ENCODE measurements at places on chromosomes 7 and 10.

- DNase-seq: no peak
Observed at GRCh38 chr10:10198363-10198762, 819.3 kb upstream of the CELF2 start.

GRCh38 chr10:29377333-29377961 lies 88.6 kb downstream of the LYZL1 start:
- DNase-seq: peak; percentile 66

- DNase-seq: peak; percentile 42
Observed at GRCh38 chr7:133645884-133646391, 393.1 kb downstream of the EXOC4 start.

GRCh38 chr7:139776486-139777132 lies 1.2 kb downstream of the HIPK2 start:
- DNase-seq: peak; percentile 46

DNA sequence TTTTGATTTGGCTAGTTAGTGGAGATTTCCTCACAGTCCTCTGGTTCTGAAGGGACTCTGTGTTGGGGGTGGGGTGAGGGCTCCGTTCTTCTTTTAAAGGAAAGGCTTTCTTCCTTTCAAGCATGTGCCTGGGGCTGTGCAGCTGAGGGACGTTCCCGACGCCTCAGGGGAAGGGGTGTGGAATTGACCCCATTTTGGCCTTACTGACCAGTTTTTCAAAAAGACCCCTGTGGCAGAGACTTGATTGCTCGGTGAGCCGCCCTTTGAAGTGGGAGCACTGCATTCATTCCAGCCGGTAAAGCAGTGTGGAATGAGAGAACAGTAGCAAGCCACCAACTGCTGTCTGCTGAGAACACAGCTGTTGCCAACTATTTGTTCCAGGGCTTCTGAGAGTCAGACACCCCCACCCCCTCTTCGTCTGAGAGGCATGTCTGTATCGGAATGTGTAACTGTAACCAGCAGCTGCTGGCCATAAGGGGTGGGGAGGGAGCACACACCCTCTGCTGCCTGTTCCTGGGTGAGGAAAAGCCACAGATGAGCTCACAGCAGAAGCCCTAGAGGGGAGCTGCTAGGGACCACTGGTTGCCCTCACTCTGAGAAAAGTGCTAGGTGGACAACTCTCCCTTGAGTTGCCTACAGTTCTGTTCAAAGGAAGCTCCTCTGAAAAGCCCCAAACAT lies 33.2 kb downstream of the WBP1L start:
- peak; percentile 96 for DNase-seq

DNA sequence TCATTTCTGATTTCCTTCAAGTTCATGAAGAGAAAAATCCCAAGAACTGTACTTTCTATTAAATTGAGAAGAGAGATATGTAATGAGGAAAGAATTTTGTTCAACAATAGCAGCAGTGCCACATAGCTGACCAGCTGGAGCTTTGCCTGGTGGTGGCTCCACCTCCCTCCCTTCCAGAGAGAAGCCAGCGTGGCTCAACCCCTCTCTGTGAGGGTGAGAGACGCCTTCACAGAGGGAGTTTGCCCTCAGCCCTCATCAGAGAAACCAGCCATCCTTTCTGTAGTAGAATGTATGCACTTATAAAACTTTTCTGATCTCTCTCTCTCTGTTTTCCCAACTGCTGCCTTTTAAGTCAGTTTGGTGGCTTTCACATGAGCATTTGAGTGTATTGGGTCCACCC lies 20.5 kb upstream of the COL1A2 start:
- peak; percentile 92 for DNase-seq

- DNase-seq: peak; percentile 33
Observed at GRCh38 chr10:92291921-92292845, 1.2 kb downstream of the MARCHF5 start.

- DNase-seq: no peak
Observed at GRCh38 chr7:117190104-117190503, 132.8 kb downstream of the WNT2 start.

GRCh38 chr10:119755446-119755845 lies 29.6 kb downstream of the INPP5F start:
- DNase-seq: peak; percentile 20

GRCh38 chr7:139647814-139648390 lies 124.4 kb downstream of the CLEC2L start:
- no peak for DNase-seq

DNA sequence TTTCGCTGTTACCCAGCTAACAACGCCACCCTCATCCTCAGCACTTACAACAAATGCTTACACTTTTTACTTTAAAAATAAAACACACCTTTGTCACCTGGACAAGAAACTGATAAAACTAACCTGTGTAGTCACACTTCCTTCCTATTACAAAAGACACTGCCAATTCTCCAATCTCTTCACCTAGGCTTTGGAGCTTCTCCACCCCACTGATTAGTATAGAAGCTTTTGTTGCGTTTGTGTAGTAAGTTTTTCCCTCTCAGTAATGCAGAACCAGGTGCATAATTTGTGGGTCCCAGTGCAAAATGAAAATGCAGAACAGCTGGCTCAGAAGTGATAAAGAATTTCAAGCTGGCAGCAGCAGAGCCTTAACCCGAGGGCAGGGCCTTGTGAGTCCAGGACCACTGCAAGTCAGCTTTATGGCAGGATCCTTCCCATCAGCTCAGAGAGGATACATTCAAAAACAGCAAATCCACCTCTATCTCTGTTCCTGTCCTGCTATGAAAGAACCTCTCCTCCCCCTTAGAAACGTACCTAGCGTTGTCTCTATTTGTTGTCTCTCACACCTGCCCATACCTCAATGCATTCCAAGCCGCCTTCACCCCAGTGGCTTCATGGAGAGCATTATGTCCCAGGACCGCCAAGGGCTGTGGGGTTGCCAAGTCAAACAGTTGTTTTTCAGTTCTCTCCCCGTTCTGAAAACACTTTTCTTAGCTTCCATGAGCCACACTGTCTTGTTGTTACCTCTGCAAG lies 40.3 kb upstream of the EGFR start:
- no peak for DNase-seq

GRCh38 chr7:68679459-68680234 lies 918.6 kb upstream of the AUTS2 start:
- no peak for DNase-seq

DNA sequence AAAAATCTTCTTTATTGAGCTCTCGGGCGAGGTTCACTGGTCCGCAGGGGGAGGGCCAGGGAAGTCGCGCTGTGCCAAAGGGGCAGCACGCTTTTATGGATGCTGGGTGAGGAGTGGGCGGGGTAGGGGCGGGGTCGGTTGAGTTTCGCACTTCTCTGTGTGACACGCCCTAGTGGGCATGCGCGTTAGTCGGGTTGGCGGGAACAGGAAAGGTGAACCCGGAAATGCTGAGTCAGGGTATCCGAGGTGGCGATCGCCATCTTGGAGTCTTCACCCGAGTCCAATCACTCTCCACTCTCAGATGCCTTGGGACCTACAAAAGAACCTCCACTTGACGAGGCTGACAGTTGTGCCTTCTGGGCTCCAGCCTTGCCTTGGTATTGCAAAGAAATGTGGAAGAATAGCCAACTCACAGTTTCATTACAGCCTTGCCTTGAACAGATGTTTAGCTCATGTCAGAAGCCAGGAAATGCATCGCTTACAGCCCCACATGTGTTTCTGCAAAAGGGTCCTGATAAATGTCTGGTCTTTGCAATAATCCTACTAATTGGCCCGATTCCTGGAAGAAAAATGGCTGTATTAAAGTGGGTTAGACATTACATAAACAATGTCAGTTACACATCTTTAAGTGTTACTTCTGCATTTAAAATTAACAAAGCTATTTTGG lies 64.1 kb downstream of the AHR start:
- no peak for DNase-seq

Measured in AG08395 (cell line).